NCI-H524 (cell line): ENCODE measurements at places on chromosomes 3 and 15.

DNA sequence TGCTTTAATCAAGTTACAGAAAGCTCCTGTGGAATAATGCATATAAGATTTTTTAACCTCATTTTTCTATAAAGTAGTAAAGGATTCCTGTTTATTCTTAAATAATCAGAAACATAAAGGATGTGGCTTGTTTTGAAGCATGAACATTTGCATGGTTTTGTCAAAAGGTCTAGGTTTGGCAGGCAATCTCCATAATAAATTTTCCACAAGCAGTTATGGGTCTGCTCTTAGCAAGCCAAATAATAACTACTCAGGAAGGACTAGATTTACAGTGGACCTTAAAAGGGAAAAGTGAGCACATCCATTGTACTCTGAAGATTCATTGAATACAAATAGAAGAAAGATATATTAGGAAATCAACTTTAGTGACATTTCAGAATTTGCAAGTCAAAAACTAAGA lies 407.3 kb upstream of the CBLB start:
- DNase-seq, result no peak

GRCh38 chr3:20503394-20504082 lies 317.5 kb upstream of the SGO1 start:
- DNase-seq, result peak; percentile 25

DNA sequence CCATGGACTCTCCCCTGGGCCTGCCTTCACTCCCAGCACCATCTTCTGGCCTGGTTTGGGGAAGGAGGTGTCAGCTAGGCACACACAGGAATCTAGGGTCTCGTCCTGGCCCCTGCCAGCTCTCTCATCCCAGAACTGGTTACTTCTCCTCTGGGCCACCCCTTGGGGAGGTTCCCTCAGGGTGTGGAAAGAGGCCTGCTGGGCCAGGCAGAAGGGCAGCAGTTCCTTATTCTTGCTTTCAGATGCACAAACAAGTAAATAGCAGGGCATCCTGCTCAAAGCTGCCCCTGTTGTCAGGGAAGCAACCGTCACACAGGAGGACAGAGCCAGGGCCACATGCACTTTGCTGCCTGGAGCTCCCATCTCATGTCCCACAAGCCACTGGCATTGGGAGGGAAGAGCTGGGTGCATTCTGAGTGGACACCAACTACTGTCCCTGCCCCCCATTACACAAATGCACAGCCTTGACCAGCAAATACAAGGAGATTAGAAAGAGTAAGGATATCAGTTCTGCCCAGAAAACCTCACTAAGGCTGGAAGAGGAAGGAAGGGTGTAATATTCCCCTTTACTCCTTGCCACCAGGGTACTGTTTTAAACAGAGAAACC lies 108.8 kb upstream of the HACD2 start:
- DNase-seq, result no peak

GRCh38 chr3:14448063-14448462 lies 45.7 kb downstream of the SLC6A6 start:
- no peak for DNase-seq

DNA sequence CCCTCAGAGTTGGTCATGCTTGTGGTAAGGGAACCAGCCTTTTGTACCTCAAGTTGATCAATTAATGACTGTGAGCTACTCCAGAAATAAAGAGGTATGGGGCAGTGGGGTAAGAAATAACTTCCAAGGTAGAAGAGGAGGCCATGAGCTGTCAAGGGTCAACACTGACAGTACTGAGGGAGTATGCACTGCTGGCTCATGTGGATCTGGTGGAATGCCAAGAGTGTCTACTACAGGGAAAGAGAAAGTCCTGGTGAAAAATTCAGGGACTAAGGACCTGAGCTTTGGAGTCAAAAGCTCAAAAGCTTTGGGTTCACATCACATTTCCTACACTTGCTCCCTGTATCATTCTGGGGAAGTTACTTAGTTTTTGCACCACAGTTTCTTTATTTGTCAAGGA lies 154.9 kb downstream of the SEMA6D start:
- no peak for DNase-seq

DNA sequence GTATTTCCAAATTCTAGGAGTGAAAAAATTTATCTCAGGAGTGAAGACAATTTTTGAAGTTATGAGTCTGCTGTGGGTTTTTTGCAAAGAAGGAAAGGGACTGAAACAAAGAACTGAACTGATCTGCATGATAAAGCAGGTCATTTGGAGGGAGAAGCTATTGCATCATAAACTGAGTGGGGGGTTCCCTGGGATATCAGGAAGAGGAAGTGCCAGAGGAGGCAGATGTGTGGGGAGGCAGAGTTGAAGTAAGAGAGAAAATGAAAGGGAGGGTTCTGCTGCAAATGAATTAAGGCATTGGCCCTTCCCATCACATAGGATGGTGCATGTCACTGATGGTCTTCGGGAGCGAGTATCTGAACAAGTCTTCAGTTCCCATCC lies 379.2 kb downstream of the VPS13C start:
- DNase-seq, result no peak

- peak; percentile 33 for DNase-seq
Observed at GRCh38 chr3:71238355-71238757, 345.2 kb downstream of the FOXP1 start.

DNA sequence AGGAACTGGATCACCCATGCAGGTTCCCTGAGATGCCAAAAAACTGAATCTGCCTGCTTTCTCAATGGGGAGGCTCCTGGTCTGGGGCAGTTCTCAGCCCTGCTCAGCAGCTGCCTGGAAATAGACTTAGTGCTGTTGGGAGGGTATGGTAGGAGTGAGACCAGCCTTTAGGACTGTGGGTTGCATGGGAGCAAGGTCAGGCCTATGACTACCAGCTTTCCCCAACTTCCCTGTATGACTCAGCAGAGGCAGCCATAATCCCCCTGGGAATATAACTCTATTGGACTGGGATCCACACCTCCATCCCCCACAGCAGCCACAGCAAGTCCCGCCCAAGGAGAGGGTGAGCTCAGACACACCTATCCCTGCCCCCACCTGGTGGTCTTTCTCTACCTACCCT lies 87.0 kb downstream of the CFAP44 start:
- no peak for DNase-seq

- DNase-seq, result no peak
Observed at GRCh38 chr15:90665288-90666134, 51.6 kb upstream of the BLM start.

GRCh38 chr3:105836533-105836932 lies 32.3 kb downstream of the CBLB start:
- DNase-seq, result no peak

- DNase-seq, result no peak
Observed at GRCh38 chr15:75644376-75644775, 3.3 kb upstream of the SNX33 start.

- DNase-seq, result no peak
Observed at GRCh38 chr3:143445118-143445517, 325.5 kb downstream of the CHST2 start.

DNA sequence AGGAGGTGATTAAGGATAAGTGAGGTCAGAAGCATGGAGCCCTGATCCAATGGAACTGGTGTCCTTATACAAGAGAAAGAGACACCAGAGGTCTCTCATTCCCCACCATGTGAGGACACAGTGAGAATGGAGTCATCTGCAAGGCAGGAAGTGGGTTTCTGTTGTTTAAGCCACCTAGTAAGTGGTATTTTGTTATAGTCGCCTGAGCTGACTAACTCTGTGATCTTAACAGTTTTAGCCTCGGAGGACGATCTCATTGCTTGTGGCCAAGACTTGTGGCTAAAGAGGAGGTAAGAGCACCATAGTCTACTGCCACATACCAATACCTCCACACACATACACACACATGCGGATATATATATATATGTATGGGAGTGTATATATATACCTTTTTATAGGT lies 73.8 kb downstream of the MCTP2 start:
- no peak for DNase-seq

DNA sequence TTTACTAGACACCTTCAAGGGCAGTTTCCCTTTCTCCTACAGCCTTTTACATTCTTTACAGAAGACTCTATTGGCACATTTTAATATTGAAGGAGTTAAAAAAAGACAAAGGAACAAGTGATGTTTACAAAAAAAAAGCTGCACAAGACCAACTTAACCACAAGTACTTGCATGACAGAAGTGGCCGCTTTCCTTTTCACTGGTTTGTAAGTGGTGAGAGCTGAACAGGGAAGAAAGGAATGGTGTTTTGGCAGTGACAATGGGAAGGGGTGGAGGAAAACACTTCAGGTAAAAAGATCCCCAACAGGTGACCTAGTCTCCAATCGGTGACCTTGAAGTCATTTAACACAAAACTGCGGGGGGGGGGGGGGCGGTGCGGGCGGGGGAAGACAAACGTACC lies 1.1 kb downstream of the WDR72 start:
- DNase-seq, result no peak

DNA sequence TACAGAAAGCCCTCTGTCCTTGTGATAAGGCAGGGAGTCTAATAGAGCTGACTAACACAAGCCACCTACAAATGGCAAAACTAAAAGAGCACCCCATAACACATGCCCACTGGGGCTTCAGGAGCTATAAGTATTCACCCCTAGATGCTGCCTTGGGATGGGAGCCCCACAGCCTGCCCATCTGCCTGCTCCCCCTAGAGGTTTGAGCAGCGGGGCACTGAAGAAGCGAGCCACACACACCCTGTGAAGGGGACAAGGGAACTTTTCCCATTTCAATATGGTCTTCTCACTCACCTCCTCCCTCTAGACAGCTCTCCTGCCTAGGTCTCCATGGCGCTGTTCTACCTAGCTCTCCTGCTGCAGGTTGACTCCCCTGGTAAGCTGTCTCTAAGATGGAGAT lies 261.0 kb downstream of the SHQ1 start:
- no peak for DNase-seq

- peak; percentile 0 for DNase-seq
Observed at GRCh38 chr3:76044601-76045600, 259.6 kb upstream of the ZNF717 start.

DNA sequence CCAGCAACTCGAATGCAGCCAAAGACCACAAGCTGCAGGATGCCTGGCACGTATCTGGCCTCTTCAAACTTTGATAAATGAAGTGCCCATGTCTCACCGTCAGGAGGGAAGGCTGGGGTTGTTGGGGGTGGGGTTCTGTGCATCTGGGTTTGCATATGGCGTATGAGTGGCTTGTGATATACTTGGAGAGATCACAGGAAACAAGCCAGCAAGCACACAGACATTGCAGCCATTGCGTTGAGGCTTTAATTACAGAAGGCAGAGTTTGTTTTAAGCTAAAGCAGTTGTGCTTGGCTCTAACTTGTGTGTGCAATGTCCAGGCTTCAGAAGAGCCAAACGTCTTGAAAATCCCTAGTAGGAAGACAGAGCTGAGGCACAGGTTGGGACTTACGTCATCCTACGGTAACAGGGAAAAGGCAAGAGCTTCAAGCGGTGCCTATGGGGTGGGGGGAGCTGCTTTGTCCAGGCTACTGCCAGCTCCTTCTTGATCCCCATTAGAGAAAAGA lies 109.2 kb downstream of the ASB7 start:
- no peak for DNase-seq

DNA sequence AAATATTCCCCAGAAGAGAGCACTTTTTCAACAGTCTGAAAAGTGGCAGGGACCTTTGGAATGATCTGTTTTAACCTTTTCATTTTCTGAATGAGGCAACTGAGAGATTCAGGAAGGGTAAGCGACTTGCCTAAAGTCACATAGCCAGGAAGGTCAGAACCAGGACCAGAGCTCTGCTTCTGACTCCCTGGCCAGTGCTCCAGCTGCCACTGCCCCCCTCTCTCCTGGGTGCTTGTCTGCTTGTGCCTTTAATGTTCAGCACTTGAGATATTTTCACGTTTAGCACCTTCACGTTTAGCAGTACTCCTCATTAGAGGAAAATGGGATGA lies 68.3 kb downstream of the SMAD3 start:
- DNase-seq, result no peak

- no peak for DNase-seq
Observed at GRCh38 chr3:113285741-113286140, 74.4 kb downstream of the BOC start.

DNA sequence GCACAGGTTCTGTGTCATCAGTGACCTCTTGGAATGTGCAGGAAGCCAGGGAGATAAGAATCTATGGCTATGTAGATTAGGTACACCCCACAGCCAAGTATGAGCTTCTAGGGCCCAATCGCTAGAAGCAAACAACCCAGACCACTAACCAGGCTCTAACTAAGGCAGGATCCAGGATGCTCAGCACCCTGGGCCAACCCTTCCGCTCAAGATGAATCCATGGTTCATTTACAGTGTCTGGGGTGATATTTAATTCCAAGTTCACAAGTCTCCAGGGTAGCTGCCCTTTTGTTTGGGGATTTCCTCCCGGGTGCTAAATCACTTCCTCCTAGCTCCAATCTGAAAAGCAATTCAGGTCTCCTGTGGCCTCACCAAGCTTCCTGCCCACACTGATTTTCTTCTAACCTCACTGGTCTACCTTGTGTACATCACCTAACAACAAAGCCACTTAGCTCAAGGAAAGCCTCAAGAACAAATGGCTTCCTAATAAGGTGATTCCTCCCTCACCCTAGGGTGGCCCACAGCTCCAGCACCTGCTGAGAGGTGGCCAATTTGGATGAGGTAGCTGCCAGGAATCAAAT lies 2.4 kb downstream of the EHD4 start:
- DNase-seq, result no peak

DNA sequence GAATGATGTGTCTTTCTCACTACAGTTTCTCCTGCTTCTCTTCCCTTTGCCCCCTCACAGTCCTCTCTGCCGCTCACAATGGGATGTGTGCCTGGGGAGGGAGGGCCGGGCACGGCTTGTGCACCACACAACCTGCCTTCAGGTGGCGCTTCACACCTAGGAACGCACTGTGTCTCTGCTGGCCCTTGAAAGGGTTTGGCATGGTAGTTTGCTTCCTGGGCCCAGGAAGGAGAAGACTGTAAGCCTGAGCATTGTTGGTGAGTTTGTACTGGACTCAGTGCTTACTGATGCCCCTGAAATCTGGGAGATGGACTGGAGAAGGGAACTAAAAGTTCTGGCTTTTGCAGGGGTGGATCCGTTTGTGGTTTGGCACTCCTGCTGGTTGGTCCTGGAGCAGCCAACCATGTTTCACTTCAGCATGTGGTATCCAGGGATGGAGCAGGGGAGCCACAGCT lies 9.2 kb downstream of the ALPK3 start:
- DNase-seq, result peak; percentile 16

GRCh38 chr3:21665444-21666100 lies 85.4 kb downstream of the ZNF385D start:
- no peak for DNase-seq

- DNase-seq, result no peak
Observed at GRCh38 chr3:58204720-58205119, 6.1 kb downstream of the DNASE1L3 start.

DNA sequence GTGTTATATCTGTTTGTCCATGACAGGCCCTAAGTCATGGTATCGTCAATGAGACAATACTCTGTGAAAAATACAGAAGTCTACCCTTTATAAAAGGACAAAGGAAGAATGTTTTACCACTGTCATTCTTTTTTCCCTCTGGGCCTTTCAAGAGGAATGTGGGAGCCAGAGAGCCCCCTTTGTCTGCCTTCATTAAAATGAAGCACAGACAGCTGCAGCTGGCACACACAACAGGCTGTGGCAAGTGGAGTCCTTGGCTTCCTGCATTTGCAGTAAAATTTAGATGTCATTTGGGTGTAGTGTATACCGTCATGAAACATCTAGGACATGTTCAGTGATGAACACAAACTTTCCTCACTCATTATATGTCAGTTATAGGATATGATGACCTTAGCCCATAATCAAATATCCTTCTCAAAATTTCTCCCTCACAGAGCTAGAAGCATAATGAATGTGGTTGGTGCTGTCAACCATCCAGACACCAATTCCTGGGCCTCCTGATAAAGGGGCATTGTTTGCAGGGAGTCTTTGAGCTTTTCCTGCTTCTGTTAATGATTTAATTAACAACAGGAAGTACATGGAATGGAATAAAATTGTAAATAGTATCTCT lies 76.4 kb downstream of the DHX36 start:
- DNase-seq, result no peak

- DNase-seq, result no peak
Observed at GRCh38 chr3:64566859-64567258, 120.9 kb downstream of the ADAMTS9 start.
